RPMI8226 (cell line): ENCODE measurements at places on chromosomes 7 and 10.

DNA sequence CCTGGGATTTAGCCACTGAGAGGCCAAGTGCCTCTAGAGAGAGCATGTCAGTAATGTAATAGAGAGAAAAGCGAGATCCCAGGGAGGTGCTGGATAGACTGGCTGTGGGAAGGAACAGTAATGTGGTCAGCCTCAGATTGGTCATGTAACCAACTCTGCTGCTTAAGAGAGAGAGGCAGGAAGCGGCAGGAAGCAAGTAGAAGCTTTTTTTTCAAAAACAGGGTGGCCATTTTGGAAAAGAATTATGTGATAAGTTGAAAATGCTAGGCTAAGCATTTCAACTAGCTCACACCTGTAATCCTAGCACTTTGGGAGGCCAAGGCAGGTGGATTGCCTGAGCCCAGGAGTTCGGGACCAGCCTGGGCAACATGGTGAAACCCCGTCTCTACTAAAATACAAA lies 3.7 kb upstream of the PCOLCE start:
- peak; percentile 51 for DNase-seq

DNA sequence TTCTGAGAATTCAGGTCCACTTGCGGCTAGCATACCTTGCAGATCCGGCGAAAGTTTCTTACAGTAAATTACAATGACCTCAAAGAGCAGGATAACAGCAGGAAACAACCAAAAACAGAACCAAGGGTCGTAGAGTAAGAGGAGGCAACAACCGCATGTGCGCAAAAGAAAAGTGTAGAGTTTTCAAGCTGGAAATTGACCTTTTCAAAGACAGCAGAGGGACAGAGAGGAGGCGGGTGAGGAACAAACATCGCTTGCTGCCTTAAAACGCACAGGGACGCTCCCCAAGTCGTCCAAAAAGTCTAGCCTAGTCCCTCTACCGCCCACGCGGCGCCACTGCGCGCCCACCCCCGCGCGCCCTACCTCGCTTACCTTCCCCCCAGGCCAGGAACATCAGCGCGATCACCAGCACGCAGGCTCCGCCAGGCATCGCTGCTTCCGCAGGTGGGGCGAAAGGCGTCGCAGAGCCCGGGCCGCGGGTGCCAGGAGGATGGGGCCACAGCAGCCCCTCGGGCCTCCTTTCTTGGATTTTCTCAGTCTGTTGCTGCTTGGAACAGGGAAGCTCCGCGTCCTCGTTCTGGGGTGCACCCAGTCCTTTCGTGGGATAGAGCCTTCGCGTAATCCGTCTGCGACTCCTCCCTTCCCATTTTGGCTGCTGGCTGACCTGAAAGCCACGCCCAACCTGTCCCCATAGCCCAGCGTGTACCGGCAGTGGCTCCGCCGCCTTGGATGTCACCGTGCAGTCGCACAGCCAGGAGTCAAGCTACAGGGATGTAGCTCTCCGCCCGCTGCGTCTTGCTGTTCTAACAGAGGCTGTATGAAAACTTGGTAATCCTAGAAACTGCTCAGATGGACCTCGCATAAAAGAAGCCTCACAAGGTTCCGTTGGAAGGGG lies at the start of gene VWDE:
Gene VWDE (minus strand): TSS at position 579 of the 895 bp plus-strand sequence. CDS start 149 bp downstream, at position 430.
- peak; percentile 88 for DNase-seq

DNA sequence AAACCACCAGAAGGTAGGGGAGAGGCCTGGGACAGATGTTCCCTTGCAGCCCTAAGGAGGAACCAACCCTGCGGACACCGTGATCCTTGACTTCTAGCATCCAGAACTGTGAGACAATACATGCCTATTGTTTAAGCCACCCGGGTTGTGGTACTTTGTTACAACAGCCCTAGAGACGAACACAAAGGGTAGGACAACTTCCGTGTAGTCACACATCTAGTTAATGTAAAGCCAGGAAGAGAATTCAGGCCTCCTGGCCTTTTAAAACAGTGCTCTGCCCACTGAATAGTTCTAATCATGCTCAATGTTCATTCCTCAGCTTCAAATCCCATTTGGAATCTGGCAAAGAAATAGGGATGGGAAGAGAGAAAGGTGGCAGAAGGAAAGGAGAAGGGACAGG lies 240.2 kb upstream of the KMT2E start:
- DNase-seq: no peak

- peak; percentile 71 for DNase-seq
Observed at GRCh38 chr10:71873582-71874211, 22.6 kb upstream of the PSAP start.

- no peak for DNase-seq
Observed at GRCh38 chr7:28592861-28593260, 180.5 kb downstream of the CREB5 start.

- no peak for DNase-seq
Observed at GRCh38 chr10:48445932-48446331, 139.5 kb downstream of the MAPK8 start.

- DNase-seq: no peak
Observed at GRCh38 chr10:11639849-11640764, 28.7 kb upstream of the USP6NL start.

DNA sequence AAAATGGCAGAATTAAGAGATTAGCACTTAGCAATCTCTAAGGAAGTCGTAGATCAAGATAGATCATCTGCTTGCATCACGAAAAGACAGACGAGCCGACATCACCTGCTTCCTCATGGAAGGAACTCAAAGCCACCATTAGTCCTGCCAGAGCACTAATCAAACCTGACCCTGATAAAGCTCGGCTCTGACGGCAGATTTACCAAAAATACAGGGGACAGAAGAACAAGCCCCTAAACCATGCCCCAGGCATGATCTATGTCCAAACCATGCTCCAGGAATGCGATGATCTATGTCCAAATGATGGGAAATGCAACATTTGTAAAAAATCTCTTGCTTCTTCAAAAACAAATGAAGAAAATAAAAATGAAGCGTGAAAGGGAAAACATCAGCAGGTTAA lies 182.8 kb downstream of the TCERG1L start:
- no peak for DNase-seq

DNA sequence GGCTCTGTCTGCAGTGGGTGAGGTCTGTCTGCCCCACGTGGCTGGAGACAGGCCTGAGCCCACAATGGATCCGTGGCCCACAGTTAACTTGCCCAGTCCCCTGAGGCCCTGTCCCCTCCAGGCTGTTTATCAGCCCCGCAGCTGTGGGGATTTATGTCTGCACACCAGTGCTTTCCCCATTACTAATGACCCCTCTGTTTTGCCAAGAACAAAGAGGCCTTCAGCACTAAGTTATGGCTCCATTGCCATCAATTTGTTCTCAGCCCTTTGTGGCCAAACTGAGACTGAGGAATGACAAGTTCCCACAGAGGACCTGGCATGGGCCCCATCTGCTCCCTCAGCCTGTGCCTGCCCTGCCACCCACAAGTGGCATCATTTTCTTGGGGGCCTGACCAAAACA lies 138.2 kb downstream of the C10orf105 start:
- DNase-seq: no peak

GRCh38 chr7:115106316-115106715 lies 184.4 kb downstream of the MDFIC start:
- DNase-seq: no peak

GRCh38 chr7:69301253-69301652 lies 297.0 kb upstream of the AUTS2 start:
- DNase-seq: no peak

GRCh38 chr10:80421707-80422536 lies 13.6 kb downstream of the PRXL2A start:
- DNase-seq: no peak

- no peak for DNase-seq
Observed at GRCh38 chr7:124322561-124322960, 289.7 kb upstream of the TMEM229A start.

DNA sequence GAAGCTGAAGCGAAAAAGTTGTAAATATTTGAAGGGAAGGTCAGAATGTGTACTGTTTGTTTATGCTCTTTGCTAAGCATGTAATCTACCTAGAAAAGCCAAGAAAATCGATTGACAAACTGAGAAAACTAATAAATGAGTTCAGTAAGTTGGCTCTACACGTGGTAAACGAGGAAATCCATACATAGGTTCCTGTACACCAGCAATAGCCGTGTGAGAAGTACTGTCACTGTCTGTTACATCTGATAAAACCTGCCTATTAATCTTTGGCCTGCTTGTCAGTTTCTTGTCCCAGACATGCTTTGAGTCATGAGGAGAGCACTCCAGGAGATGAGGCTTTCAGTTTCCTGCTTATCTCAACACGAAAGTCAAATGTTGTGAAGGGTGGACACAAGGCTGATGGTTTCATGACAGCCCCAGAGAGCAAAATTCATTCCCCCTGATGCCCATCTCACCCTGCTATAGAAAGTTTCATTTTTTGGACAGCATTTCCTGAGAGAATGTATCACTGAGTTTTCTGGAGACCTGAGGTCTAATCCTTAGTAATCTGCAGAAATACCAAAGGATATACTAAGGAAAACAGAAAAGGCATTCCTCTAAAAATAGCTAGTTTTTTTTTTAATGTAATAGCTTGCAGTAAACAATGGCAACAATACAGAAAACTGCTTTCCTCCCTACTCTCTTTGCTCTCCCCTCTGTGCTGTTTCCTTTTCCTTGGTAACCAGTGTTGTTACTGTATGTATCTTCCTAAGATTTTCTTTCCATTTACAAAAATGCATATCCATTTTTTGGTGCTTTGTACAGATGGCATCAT lies 18.8 kb downstream of the BMPR1A start:
- no peak for DNase-seq

- no peak for DNase-seq
Observed at GRCh38 chr10:98033515-98033914, 3.1 kb upstream of the CRTAC1 start.

- DNase-seq: no peak
Observed at GRCh38 chr7:103795107-103795506, 194.4 kb downstream of the RELN start.

DNA sequence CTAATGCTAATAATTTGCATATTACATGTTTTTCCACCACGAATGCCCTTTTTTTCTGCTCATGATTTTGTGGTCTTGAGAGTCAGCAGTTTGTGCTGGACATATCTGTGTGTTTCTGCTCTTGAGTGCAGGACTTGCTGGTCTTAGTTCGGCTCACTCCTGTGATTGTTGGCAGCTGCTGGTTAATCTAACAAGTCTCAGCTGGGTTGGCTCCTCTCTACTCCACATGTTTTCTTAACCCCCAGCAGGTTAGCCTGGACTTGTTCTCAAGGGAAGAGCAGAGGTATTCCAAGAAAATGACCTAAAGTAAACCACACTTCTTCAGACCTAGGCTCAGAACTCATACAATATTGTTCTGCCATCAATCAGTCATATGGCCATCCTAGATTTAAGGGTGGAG lies 1238.9 kb downstream of the XPNPEP1 start:
- DNase-seq: no peak

DNA sequence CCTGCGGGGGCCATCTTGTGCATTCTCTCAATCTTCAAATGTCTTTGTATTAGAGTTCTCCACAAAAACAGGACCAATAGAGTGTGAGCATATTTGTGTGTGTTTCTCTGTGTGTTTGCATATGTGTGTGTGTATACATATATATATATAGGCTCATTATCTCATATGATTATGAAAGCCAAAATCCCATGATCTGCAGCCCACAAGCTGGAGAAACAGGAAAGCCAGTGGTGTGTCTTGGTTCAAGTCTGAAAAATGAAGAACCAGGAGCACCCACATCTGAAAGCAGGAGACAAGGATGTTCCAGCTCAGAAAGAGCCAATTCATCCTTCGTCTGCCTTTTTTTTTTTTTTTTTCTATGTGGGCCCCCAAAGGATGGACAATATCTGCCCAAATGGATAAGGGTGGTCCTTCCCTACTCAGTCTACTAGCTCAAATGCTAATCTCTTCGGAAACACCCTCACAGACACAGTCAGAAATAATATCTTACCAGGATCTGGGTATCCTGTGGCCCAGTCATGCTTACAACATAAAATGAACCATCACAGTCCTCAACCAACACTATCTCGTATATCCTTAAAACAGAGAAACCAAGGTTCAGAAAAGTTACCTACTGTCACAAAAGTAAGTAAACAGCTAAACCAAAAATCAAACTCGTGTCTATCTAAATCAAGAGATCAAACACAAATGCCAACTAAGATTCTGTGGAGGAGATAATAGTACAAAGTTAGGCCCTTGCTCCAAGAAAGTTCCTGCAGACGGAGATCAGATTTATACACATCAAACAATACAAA lies 141.9 kb downstream of the JMJD1C start:
- no peak for DNase-seq

- DNase-seq: no peak
Observed at GRCh38 chr10:63253040-63253439, 119.9 kb downstream of the NRBF2 start.

GRCh38 chr10:130254243-130254642 lies 118.1 kb downstream of the GLRX3 start:
- DNase-seq: no peak

DNA sequence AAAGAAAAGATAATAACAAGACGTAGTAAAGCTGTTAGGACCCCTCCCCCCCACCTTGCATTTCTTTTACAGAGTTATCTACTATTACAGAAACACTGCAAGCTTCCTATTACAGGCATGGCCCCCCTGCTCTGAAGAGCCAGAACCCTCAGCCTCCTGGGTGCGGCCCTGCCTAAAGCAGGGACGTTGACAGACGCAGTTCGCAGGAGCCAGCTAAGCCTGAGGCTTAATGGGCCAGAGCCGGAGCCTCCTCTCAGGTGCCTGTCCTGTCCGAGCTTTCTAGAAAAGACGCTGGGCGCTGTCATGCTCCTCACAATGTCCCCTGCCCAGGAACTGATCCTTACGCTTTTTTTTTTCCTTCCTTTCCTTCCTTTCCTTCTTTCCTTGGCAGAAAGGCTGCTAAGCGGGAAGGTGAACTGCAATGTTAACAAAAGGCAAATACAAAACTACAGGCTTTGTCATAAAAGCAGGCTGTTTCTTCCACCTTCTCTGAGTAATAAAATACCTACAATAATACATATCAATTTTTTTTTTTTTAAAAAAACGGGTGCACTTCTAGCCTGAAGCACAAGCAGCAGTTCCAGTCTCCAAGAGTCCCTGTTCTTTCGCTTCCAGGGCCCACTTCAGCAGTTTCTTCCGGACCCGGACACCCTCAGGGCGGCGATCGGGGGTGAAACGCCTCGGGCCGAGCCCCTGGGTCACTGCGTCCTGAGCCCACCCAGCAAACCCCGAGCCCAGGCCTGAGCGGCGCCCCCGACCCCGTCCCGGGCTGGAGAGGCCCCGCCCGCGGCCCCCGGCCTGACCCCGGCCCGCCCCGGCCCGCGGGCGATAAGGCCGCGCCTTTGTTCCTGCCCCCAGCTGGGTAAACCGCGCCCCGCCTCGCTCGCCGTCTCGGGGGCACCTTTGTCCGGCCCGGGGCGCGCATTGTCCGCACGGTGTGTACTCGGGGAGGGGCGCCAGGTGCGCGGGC lies 11.2 kb downstream of the MNX1 start:
- peak; percentile 0 for DNase-seq

DNA sequence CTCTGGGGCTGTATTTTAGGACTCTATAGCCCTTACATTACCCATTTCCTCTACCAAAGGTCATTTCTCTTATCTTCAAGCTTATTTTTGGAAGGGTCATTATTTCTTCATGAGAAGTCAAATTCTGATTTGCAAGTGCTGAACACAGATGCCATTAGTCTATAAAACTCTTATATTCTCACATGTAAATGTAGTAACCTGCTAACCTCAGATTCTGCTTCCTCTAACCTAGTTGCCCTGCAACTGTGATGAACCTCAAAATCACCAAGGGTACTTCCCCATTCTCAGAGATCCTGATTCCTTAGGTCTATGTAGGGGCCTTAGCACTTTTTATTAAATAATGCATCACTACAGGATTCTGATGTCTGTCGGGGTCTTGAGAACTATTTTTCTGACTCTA lies 6.3 kb downstream of the FAS start:
- no peak for DNase-seq
